MG63 (cell line): ENCODE measurements at places on chromosomes 2 and 18.

GRCh38 chr2:102112692-102113665, 29.6 kb upstream of the IL1R1 start:
- DNase-seq: no peak

DNA sequence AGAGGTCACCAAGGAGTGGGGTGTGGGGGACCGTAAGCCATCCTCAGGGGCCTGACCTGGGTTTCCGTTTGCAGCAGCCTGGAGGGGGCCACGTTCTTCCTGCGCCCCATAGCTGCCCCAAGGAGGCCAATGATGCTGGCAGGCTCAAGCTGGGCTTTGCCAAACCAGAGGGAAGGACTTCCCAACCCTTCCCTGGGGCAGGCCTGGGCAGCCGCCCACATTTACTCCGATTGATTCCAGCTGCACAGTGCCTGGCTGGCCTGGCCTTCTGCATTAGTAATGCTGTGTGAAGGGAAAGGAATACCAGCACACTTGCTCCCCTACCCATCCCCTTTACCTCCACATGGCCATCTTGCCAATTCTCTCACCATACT, 360.6 kb upstream of the SLC14A2 start:
- peak; percentile 88 for DNase-seq

GRCh38 chr2:96895032-96895745, 25.3 kb upstream of the SEMA4C start:
- DNase-seq: peak; percentile 33

- DNase-seq: no peak
Measured at GRCh38 chr2:230899786-230900185, 25.3 kb downstream of the GPR55 start.

- DNase-seq: no peak
Measured at GRCh38 chr2:41495050-41495449, 552.8 kb upstream of the PKDCC start.

GRCh38 chr2:205695460-205695991, 13.2 kb downstream of the NRP2 start:
- no peak for DNase-seq

DNA sequence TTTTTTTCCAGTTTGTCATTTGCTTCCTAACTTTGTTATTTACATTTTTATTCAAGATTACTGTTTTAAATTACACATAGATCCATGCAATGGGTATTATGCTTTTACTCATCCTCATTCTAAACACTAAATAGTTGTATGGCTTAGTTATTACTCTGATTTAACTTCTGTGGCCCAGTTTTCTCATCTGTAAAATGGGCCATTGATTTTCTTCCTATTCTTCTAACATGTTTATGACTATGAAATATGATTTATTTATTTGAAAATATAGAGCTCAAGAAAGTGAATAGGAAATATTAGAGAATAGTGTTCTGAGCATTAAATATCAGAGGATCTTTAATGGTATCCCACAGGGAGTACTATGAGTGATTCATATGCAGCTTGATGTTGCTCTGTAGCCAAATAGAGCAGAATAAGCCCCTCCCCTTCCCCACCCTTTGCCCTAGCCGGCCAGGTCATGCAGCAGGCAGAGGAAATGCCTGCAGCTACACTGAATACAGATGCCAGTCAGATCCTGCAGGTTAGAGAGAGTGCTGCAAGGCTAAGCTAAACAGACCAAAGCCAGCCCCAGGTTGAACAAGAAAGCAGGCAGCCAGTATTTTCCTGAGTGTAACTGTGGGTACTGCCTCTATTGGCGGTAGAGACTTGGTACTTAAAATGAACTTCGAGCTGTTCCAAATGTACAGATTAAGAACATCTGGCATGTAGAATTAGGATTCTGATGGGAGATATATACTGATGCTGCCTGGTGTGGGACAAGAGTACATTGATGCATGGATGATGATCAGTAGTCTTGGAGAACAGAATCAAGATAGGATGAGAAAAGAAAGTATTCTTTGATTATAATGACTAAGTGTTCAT, 11.7 kb upstream of the ACYP2 start:
- DNase-seq: peak; percentile 88

GRCh38 chr18:8561123-8561910, 47.9 kb upstream of the RAB12 start:
- DNase-seq: no peak

GRCh38 chr18:46449499-46449898, 207.5 kb downstream of the LOXHD1 start:
- DNase-seq: no peak

DNA sequence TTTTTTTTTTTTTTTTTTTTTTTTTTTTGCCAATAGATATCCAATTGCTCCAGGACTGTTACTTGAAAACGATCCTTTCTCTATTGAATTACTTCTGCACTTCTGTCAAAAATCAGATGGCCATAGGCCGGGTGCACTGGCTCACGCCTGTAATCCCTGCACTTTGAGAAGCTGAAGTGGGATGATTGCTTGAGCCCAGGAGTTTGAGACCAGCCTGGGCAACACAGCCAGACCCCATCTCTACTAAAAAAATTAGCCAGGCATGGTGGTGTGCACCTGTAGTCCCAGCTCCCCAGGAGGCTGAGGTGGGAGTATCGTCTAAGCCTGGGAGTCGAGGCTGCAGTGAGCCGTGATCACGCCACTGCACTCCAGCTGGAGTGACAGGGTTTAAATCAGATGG, 4.3 kb upstream of the CHCHD5 start:
- DNase-seq: no peak

GRCh38 chr2:41400088-41400665, 647.6 kb upstream of the PKDCC start:
- DNase-seq: no peak

DNA sequence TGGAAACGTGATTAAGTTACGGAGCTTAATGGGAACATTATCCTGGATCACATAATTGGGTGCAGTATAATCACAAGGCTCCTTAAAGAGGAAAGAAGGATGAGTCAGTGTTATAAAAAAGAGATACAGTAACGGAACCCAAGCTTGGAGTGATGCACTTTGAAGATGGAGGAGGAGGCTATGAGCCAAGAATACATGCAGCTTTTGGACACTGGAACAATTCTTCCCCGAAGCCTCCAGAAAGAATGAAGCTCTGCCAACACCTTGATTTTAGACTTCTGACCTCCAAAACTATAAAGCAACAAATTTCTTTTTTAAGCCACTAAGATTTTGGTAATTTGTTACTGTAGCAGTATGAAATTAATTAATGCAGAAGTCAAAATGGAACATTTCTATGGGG, 85.1 kb downstream of the CDH7 start:
- no peak for DNase-seq

DNA sequence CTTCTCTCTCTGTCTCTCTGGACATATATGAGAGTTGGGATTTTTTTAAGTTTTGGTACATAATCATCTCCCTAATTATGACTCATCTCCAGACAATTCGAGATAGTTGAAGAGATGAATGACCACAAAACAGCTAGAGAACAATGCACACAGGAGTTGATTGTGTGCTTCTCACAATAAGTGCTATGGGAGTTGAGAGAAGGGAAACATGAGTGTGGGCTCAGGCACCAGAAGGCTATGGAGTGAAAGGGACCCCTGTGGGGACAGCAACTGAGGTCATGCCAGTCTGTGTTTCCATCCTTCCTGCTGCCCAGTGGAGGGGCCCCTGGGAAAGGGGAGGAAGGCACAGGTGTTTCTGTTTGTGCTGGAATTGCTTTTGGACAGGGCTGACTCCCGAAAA, 6.5 kb upstream of the YWHAQ start:
- peak; percentile 16 for DNase-seq

GRCh38 chr2:150911766-150912280, 349.8 kb downstream of the RBM43 start:
- DNase-seq: peak; percentile 73

DNA sequence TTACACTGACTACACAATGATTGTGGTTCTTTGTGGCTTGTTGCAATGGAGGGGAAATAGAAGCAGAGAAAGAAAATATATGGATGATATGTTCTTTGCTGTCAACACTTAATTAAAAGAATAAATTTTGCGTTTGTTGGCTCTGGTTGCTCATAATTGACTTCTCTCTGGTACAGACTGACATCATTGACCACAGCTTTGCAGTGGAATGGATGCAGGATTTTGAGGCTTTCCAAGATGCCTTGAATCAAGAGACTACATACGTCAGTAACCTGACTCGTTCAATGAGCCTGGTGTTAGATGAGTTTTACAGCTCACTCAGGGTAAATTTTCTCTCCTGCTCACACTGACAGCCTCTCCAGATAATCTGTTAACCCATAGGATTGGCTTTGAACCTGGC, 9.9 kb downstream of the GPN1 start:
- no peak for DNase-seq

DNA sequence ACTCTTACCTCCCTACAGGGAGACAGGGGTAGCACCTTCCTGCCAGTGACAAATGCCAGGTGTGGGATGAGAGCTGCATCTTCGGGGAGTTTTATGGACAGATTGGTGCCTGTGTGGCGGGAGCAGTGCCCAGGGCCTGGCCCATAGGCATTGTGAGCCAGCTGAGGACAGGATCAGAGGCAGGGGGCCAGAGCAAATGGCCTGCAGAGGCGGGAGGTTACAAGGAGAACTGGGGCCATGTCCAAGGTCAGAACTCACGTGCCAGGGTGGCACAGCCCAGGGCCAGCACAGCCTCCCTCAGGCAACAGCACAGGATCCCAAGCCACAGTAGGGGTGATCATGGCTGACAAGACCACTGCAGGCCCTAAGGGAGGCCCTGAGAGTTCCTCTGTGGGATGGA, 40.2 kb upstream of the MCFD2 start:
- peak; percentile 69 for DNase-seq

DNA sequence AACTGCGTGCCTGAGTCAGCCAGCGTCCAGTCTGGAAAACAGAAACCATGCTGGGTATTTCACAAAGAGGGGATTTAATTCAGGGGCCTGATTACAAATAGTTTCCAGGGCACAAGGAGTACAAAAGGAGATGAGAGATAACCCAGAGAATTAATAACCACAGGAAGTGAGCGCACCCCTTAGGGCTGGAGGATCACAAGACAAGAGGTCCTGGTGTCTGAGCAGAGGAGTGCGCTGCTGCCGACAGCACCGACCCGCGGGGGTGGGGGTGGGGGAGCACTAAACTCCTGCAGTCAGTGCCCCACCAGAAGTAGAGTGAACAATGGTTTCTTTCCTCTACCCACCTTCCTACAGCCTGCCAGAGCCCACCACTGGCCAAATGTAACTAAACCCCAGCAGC, 20.8 kb upstream of the MAL start:
- DNase-seq: no peak
